Right hindlimb (tissue), 1 donor: ENCODE measurements at places on chromosomes 2 and 18.
A peak's percentile ranks its signal among the peaks of the same experiment; 100 is the strongest.

DNA sequence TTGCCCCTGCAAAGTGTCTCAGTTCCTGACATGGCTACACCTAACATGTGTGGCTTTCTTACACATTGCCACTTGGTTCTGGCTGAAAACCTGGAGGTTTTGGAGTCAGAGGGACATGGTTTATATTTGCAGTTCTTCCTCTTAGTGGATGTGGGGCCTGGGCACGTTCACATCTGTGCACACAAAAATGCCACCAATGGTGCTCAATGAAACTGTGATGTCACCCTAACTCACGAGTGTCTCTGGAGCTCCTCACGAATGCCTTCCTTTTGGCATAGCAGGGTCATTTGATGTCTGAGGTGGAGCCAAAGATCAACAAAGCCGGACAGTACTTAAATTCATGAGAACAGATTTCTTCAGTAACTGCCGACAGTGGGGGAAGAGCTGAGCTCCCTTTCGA, 231.7 kb upstream of the HS6ST1 start:
- no peak for DNase-seq

- DNase-seq, result no peak
Observed at GRCh38 chr2:191913796-191914195, 66.9 kb upstream of the CAVIN2 start.

GRCh38 chr2:223071139-223071538, 19.1 kb downstream of the KCNE4 start:
- DNase-seq, result no peak

DNA sequence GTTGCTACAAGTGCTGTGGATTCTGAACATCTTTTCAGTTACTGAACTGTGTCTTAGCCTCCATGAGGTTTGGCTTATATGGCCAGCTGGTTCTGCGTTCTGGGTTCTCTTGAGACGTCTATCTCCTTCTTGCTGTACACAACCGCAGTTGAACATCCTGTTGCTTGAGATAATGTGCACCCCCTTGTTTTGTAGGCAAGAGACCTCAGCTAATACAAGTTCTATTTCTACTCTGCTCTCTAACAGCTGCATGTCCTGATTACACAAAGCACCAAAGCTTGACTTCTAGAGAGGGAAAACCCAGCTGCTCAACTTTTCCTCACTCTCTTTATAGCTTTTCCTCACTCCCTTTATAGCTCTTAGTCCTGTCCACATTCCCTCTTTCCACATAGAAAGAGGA, 176.0 kb downstream of the LTBP1 start:
- no peak for DNase-seq

DNA sequence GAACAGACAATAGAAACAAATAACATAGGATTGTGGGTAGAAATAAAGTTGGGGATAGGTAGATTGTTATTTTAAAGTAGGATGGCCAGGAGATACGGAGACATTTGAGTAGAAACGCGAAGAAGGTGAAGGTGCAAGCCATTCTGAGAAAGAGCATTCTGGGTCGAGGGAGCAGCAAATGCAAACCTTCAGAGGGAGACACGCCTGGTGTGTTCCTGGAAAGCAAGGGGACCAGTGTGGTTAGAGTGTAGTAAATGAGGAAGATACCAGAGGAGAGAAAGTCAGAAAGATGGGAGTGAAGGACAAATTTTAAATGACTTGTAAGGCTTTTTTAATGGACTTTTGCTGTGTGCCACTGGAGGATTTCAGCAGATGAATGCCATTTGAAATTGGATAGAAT, 1.7 kb downstream of the CYP20A1 start:
- no peak for DNase-seq

- no peak for DNase-seq
Observed at GRCh38 chr2:209614690-209615369, 156.8 kb upstream of the UNC80 start.

DNA sequence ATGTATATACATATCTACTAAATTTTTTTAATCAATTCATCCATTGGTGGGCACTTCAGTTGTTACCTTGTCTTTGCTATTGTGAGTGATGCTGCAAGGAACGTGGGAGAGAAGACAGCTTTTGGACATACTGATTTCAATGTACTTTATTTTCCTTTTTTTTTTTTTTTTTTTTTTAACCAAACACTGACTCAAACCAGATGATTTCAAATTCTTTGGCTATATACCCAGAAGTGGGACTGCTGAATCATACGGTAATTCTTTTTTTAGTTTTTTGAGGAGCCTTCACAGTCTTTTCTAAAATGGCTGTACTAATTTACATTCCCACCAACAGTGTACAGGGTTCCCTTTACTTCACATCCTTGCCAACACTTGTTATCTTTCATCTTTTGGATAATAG, 204.7 kb downstream of the INSIG2 start:
- no peak for DNase-seq

DNA sequence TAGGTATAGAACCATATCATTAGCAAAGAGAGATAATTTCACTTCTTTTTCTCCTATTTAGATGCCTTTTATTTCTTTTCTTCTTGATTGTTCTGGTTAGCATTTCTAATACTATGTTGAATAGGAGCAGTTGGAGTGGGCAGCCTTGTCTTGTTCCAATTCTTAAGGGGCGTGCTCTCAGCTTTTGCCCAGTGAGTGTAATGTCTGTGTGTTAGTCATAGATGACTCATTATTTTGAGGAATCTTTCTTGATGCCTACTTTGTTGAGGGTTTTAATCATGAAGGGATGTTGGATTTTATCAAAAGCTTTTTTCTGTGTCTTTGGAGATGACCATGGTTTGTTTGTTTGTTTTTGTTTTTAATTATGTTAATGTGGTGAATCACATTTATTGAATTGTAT, 1453.1 kb upstream of the SLC39A10 start:
- no peak for DNase-seq

DNA sequence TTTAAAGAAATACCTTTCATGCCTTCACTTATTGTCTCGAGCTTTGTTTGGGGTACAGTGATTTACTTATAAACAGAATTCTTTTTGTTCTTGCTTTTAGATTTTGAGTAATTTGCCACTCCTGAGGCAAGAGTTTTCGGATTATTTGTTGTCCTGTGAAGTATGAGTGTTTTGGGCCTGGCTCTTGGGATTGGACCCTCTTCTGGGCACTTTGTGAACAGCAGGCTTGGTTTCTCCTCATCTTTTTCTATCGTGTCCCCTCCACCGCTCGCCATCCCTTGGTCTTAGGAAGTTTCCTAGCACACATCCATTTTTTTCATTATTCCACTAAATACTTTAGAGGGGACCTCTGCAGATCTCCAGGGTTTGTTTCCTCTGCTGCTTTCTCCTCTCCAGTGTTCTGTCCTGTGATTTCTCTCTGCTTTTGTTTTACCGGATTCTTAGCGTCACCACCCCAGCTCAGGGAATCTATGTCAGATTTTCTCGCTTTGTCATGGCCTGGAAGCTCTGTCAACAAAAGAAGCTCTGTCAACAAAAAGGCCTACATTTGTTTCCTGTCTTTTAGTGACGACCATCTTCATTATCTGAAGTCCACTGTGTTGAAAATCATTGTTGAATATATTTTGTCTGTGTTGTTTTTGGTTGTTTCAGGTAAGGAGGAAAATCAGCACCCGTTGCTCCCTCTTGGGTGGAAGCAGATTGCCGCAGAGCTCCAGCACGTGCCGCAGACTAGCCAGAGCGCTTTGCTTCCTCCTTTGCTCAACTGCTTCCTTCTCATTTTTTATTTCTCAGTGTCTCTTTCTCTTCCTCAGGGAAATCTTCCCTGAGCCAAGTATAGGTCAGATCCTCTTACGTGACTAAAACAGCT, 27.8 kb downstream of the ANKRD62 start:
- no peak for DNase-seq

- no peak for DNase-seq
Observed at GRCh38 chr2:3902131-3902530, 198.8 kb downstream of the DCDC2C start.

- no peak for DNase-seq
Observed at GRCh38 chr18:72412927-72413326, 131.2 kb downstream of the CBLN2 start.

- DNase-seq, result no peak
Observed at GRCh38 chr2:171858397-171858958, 35.6 kb downstream of the SLC25A12 start.

DNA sequence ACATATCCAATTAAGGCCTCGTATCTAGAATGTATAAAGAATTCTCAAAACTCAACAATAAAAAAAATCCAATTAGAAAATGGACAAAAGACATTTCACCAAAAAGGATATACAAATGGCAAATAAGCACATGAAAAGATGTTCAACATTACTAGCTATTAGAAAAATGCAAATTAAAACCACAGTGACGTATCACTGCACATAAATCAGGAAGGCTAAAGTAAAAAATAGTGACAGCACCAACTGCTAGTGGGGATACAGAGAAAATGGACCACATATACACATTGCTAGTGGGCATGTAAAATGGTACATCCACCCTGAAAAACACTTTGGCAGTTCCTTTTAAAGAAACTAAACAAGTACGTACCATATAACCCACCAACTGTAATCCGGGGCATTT, 59.7 kb downstream of the SMAD4 start:
- no peak for DNase-seq

- no peak for DNase-seq
Observed at GRCh38 chr2:236249066-236249465, 15.1 kb downstream of the ASB18 start.

DNA sequence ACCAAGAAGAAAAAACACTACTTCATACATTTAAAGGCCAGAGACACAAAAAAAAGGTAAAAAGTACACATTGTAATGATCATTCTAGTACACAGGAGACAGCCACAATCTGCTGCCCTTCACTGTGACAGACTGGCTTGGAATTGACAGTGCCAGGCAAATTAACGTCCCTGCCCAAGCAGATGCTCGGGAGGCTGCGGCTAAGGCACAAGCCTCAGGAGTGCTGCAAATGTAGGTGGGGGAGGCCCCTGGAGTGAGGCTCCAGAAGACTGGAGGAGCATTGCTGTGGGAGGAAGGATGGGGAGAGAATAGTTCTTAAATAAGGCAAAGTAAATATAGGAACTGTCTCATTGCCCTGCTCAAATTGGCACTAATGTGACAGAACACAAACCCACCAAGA, 18.6 kb downstream of the ERCC3 start:
- no peak for DNase-seq

DNA sequence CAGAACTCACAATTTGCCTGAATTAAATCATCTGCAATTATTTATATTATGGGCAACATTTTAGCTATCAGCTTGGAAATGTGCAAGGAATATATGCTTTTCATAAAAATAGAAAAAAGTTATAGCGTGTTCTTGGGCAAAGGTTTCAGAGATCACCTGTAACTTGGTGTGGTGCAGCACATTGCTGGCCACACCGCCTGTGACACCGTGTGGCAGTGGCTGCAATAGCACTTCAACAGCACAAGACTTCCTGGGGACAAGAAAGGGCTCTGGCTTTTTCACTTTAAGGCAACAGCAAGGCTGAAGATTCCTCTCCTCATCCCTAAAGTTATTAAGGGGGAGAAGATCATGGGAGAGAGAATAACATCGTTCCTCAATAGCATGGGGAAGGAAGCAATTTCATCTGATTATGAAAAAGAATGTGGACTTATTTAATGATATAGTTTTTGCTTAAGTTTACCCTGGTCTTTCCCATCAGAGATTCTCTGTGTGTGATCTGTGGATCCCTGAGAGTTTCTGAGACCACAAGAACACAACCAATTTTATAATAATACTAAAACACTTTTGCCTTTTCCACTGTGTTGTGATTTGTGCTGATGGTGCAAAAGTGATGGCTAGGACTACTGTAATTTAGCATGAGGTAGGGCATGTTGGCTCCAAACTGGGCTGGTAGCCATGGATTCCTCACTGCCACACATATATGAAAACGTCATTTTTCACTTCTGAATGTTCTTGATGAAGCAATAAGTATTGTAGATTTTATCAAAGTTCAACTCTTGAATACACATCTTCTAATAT, 15.0 kb upstream of the SERPINB3 start:
- no peak for DNase-seq

- DNase-seq, result no peak
Observed at GRCh38 chr2:229431327-229431954, 160.4 kb upstream of the PID1 start.

GRCh38 chr2:189111063-189111715, 68.4 kb downstream of the COL5A2 start:
- no peak for DNase-seq

DNA sequence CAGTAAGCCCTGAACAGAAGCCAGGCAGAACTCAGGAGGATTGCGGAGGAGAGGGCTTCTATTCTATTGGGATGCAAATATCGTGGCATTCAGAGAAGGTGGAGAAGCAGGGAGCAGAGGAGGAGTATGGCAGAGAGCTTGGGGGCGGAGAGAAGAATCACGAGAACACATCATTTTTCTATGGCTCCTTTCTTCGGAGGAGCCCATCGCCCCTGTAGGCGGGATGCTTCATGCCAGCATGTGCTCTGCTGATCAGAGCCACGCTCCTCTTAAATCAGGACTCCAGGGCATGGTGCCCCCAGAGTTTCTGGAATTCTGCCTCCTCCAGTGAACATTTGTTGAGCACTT, 71.1 kb downstream of the CIB4 start:
- peak; percentile 8 for DNase-seq
